Osteocyte (in vitro differentiated cells): ENCODE measurements at places on chromosomes 1 and 21. TPM values are rescaled to one million over a fixed set of nuclear protein-coding genes. Genes with fewer than 3 reads are reported as not detected.

- H3K36me3 ChIP-seq: peaks cover 46% of the 10 kb centered on the region
- no peak for DNase-seq
- no peaks in the 10 kb centered on the region for H3K27me3 ChIP-seq
- H3K4me1 ChIP-seq: no peaks in the 10 kb centered on the region
- H3K4me3 ChIP-seq: no peak overlapping the region
- H3K27ac ChIP-seq: no peak overlapping the region
Observed at GRCh38 chr1:150798525-150798924, 9.5 kb downstream of the CTSK start.

DNA sequence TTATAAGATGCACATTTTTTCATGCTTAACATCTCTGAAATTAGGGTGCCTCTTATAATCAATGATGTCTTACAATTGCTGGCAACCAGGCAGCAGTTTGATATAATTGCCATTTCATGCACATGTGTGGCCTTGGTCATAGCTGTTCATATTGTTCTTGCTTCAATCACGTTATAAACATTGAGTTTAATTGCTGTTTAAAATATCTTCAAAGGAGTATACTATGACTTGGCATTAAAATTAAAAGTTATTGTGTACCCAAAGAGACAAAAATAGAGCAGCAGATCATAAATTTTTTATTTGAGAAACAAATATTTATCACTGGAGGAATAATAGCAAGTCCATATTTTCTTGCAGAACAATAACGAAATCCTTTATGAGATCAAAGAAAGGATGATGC, 325.5 kb downstream of the LMX1A start:
- no peak for DNase-seq
- H3K27ac ChIP-seq: no peak overlapping the region
- no peaks in the 10 kb centered on the region for H3K4me1 ChIP-seq
- no peaks in the 10 kb centered on the region for H3K36me3 ChIP-seq
- H3K4me3 ChIP-seq: no peak overlapping the region

DNA sequence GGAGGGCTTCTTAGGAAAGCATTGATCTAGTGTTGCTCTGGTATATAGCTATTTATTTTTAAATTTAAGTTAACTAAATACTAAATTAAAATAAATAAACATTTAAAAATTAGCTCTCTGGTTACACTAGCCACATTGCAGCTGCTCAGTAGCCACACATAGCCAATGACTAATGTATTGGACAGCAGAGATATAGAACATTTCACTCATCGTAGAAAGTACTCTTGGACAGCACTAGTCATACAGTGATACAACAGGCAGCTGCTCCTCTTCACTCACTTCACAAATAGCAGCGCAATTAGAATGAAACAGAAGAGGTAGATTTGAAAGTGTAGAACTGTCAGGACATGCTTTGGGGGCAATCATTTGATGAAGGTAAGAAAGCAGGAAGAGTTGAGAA, 245.4 kb downstream of the PBX1 start:
- no peaks in the 10 kb centered on the region for H3K27me3 ChIP-seq
- H3K27ac ChIP-seq: no peak overlapping the region
- H3K36me3 ChIP-seq: peaks cover 28% of the 10 kb centered on the region
- H3K4me3 ChIP-seq: no peak overlapping the region
- H3K4me1 ChIP-seq: peaks cover 25% of the 10 kb centered on the region

DNA sequence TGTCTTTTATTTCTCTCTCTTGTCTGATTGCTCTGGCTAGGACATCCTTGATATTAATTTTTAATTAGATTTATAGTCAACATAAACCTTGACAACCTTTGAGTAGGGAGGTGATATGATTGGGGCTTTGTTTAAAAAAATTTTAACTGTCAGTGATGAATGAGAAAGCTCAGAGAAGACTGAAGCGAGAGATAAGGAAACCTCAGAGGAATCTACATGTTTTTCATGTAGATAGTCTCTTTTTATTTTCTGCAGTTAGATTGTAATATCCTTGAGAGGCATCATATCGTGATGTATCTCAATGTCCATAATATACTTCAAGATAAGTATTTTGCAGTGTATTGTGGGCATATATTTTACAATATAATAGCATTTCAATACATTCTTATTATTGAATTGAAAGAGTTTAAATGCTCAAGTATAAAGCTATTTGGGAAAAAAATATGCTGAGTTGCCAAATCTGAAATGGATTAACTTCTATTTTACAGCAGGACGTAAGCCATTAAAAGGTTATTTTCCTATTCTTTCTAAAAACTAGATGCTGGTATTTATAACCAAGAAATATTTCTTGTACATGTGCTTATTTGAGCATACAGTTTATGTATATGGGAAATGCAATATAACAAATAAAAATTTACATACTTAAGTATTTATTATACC, 802.4 kb upstream of the ADGRL4 start:
- no peak overlapping the region for H3K27ac ChIP-seq
- H3K4me3 ChIP-seq: no peak overlapping the region
- no peaks in the 10 kb centered on the region for H3K27me3 ChIP-seq

- no peaks in the 10 kb centered on the region for H3K36me3 ChIP-seq
- H3K27me3 ChIP-seq: no peaks in the 10 kb centered on the region
- no peaks in the 10 kb centered on the region for H3K4me1 ChIP-seq
- no peak overlapping the region for H3K4me3 ChIP-seq
- DNase-seq: no peak
Observed at GRCh38 chr1:35777109-35777508, 7.3 kb upstream of the CLSPN start.

GRCh38 chr1:61165402-61165801, 83.0 kb downstream of the NFIA start:
- no peak for DNase-seq
- no peak overlapping the region for H3K4me3 ChIP-seq
- H3K36me3 ChIP-seq: peaks cover 3% of the 10 kb centered on the region
- H3K4me1 ChIP-seq: peaks cover 36% of the 10 kb centered on the region
- H3K27ac ChIP-seq: no peak overlapping the region

DNA sequence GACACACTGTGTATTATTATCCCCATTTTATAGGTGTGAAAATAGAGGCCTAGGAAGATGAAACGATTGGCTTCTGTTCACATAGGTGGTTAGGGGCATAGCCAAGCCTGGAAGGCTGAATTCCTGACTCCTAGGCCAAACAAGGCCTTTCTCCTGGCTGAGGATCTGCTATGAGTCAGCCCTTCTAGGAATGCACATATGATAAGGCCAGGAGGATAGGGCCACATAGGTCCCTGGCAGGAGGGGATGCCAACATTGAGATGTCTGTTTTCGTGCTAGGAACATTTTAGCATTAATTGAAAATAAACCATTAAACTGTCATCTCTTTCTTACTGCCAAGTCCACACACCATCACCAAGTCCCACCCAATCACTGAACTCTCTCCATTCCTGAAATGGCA, 9.2 kb downstream of the CSMD2 start:
- no peaks in the 10 kb centered on the region for H3K36me3 ChIP-seq
- no peak overlapping the region for H3K27ac ChIP-seq
- H3K4me3 ChIP-seq: no peak overlapping the region
- H3K4me1 ChIP-seq: no peaks in the 10 kb centered on the region
- DNase-seq: no peak
- H3K27me3 ChIP-seq: peaks cover 1% of the 10 kb centered on the region

GRCh38 chr1:86703696-86704457, 499 bp upstream of the SH3GLB1 start:
- H3K4me3 ChIP-seq: peak overlapping the region; percentile 99
- peak overlapping the region; percentile 94 for H3K27ac ChIP-seq
- peaks cover 6% of the 10 kb centered on the region for H3K36me3 ChIP-seq

DNA sequence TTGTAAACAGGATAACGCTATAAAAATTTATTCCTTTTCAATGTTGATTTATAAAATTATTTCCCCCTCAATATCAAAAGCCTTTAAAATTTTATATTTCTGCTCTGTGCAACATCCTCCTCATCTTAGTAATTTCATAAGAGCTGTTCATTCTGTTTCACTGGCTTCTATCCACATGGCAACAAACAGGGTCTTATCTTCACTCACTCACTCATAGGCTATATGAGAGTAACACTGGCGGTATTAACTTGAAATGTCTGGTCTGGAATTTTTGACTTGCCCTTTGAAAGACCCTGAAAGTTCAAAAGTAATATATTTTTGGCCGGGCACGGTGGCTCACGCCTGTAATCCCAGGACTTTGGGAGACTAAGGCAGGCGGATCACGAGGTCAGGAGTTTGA, 77.4 kb upstream of the KRTAP11-1 start:
- no peaks in the 10 kb centered on the region for H3K36me3 ChIP-seq
- H3K4me3 ChIP-seq: no peak overlapping the region
- H3K27me3 ChIP-seq: no peaks in the 10 kb centered on the region
- no peaks in the 10 kb centered on the region for H3K4me1 ChIP-seq
- DNase-seq: no peak
- no peak overlapping the region for H3K27ac ChIP-seq

DNA sequence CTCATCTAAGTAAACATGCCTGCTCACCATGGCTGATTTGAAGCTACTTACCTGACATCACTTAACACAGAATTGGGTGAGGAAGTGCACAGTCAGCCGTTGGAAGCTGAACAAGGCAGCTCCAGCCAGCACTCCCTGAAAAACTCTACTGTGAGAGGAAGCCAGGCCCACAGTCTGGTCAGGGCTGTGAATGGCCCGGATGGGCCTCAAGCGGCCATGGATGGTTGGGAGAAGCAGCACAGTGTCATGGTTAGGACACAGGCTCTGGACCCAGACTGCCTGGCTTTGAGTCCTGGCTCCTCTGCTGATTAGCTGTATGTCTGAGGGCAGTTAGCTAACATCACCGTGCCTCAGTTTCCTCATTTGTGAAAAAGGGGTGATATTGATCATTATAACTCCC, 267.8 kb downstream of the GRIK3 start:
- no peaks in the 10 kb centered on the region for H3K4me1 ChIP-seq
- no peaks in the 10 kb centered on the region for H3K36me3 ChIP-seq
- peaks cover 2% of the 10 kb centered on the region for H3K27me3 ChIP-seq
- H3K4me3 ChIP-seq: no peak overlapping the region

DNA sequence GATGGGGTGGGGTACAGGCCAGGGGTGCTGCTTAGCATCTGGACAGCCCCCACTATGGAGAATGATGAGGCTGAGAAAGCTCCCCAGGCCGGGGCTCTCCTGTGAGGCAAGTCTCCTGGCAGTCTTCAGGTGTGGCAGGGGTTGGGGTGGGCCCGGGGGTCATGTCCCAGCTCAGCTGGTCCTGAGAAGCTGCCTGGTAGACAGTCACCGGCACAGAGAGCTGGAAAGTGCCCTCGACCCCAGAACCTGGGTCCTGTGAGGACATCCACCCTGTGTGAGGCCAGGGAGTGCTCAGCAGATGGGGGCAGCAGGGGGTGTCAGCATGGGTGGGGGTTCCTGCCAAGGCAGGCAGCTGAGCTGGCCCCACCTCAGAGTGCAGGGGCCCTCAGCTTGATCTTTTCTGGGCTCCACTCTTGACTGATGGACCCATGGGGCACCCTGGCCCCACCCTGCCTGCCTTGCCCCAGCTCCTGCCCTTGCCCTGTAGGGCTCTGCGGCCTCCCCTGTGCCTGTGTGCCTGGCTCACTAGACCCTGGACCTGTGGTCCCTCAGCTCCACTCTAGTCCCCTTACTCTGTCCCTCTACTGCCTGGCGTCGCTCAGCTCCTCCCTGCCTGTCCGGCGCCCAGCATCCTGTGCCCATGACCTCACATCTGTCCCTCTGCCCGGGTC, 5.8 kb downstream of the IBA57 start:
- H3K36me3 ChIP-seq: no peaks in the 10 kb centered on the region
- no peak overlapping the region for H3K4me3 ChIP-seq
- peaks cover 16% of the 10 kb centered on the region for H3K4me1 ChIP-seq

DNA sequence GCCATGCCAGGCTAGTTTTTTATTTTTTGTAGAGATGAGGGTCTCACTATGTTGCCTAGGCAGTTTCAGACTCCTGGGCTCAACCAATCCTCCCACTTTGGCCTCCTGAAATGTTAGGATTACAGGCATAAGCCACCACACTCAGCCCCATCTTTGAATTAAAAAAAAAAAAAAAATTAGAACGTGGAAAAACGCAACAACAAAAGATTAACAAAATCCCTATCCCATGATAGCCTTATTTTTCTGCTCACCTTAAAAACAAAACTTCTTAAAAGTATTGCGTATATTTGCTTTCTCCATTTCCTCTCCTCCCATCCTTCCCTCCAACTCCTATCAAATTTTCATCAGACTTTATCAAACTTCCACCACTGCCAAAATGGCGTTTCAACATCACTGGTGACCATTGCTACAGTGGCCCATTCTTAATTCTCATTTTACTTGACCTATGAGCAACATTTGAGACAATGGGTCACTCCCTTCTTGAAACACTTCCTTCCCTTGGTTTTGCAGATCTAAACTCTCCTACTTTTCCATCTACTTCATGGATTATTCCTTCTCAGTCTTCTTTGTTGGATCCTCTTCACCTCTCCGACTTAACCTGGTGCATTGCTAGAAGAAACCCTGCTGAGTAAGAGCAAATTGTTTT, 579 bp upstream of the ZNF684 start:
- peaks cover 25% of the 10 kb centered on the region for H3K4me1 ChIP-seq
- peaks cover 4% of the 10 kb centered on the region for H3K36me3 ChIP-seq
- H3K4me3 ChIP-seq: peak overlapping the region; percentile 99
- no peak for DNase-seq
- peak overlapping the region; percentile 97 for H3K27ac ChIP-seq
- H3K27me3 ChIP-seq: peaks cover 2% of the 10 kb centered on the region

DNA sequence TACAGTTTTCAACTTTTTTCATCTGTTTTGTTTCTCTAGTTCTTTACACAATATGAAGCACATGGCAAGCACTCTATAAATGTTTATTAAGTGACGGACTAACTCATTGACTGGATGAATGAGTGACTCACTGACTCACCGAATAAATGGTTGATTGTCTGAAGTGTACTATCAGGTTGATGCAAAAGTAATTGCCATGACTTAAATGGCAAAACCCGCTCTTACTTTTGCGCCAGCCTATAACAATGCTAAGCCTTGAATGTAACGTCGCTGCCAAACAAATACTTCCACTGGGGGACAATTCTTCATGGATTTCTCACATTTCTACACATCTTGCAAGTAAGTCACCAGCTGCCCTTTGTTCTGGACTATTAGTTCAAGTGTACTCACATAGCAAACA, 109.0 kb upstream of the KCTD3 start:
- no peak for DNase-seq
- H3K36me3 ChIP-seq: no peaks in the 10 kb centered on the region
- no peaks in the 10 kb centered on the region for H3K4me1 ChIP-seq

- peak overlapping the region; percentile 59 for H3K27ac ChIP-seq
- H3K4me1 ChIP-seq: peaks cover 20% of the 10 kb centered on the region
- H3K36me3 ChIP-seq: peaks cover 31% of the 10 kb centered on the region
- no peaks in the 10 kb centered on the region for H3K27me3 ChIP-seq
Observed at GRCh38 chr1:36342426-36343185, 19.2 kb upstream of the EVA1B start.

GRCh38 chr1:27522432-27523336, 32.7 kb upstream of the WASF2 start:
- no peaks in the 10 kb centered on the region for H3K27me3 ChIP-seq
- H3K4me1 ChIP-seq: peaks cover 87% of the 10 kb centered on the region
- no peak for DNase-seq
- no peak overlapping the region for H3K4me3 ChIP-seq

FASLG gene
- not detected in 2 replicates for total RNA-seq

FAM72C gene
- total RNA-seq: 0.27 and 0.65 TPM in 2 replicates

MUTYH gene
- total RNA-seq: 19.9 and 25.1 TPM in 2 replicates

MAP3K21 gene
- 0.11 TPM in 1 of 2 replicates, not detected in the other for total RNA-seq

LRRC38 gene
- total RNA-seq: not detected in 2 replicates

BRINP2 gene
- not detected in 2 replicates for total RNA-seq
